ENCODE measurements at places on chromosomes 1 and 21. TPM values are rescaled to one million over a fixed set of nuclear protein-coding genes. Genes with fewer than 3 reads are reported as not detected.

CFHR1 gene
- total RNA-seq = not detected

TPTE gene
- not detected for total RNA-seq

SPRR2A gene
- not detected for total RNA-seq

AMY2B gene
- 1.3 TPM for total RNA-seq

DNA sequence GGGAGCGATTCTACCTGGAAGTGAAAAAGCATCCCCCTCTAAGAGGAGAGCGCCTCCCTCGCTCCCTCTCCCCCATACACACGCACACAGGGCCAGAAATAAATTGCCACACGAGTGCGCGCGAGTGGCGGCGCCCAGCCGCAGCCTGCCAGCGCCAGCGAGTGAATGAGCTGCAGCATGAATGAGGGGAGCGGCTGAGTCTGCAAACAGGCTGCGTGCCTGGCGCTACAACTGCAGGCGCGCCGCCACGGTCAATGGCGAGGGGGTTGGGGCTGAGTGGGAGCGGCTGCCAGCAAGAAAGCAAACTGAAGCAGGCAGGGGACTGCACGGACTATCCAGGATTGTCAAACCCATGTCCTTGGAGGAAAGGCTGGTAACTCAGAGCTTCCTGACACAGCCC is 2.2 kb downstream of the CAMK1G start:
- peak; percentile 63 for DNase-seq

DNA sequence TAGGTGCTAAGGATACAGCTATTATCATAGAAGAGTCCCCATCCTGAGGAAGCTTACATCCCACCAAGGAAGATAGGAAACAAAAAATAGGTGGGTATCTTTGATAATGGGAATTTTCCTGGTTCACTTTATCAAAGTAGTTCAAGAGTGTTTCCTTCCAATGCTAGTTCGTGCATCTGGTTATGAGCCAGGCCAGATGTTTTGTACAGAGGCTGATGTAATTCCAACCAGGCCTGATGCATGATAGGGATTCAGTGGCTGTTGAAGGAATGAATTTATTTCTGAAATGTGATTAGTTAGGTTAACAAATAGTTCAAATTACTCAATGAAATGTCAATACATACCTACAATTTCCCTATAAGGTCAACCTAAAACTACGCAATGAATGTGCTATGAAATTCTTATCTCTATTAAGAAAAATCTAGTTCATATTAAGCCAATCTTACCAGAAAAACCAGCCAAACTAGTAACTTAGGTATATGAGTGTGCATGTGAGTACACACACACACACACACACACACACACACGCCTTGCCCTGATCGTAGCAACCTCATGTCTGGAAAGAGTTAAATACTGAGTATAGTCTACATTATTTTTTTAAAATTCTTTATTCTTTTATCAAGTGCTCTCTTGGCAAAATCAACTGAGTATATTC is 9.5 kb upstream of the ZBTB18 start:
- DNase-seq = no peak

GRCh38 chr1:110875216-110875731 is 2.3 kb downstream of the CD53 start:
- no peak for DNase-seq

DNA sequence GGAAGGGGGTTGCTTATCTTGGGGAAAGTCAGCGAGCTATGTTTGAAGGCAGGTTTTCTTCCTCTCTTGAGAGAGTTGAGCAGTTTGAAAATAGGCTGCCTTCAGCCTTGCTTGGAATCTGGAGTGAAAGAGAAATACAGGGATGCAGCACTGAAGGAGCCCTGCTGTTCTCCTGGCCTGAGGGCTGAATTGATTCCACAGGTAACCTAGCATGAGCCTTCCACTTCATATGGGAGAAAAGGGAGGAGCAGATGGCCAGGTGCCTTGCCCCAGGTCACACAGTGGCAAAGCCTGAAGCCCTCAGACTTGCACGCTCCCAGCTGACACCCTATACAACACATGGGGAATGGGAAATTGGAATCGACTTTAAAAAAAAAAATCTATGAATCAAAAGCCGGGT is 88.0 kb upstream of the WLS start:
- peak; percentile 21 for DNase-seq

GRCh38 chr1:107900090-107900945 is 64.7 kb downstream of the VAV3 start:
- no peak for DNase-seq

DNA sequence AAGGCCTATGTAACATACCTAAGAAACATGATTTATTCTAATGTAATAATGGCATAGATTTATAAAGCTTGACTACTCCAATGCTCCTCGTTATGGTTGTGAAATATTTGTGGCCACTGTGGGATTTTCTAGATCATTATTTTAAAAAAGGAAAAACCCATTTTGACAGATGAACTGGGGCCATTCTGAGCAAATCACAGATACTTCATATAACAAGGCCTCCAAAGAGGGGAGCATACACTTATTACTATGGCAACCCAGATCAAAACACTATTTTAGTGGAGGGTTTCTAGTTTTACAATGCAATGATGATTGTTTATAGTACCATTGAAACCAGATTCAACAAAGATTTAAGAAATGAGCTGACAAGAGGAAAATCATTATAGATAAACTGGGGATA is 346.6 kb downstream of the ZNF326 start:
- no peak for DNase-seq

- DNase-seq = no peak
Observed at GRCh38 chr1:30129001-30129408, 594.4 kb downstream of the MATN1 start.

- DNase-seq = no peak
Observed at GRCh38 chr1:244919320-244920282, 55.3 kb upstream of the HNRNPU start.

- DNase-seq = no peak
Observed at GRCh38 chr1:94658221-94658620, 116.7 kb upstream of the F3 start.

Data from GM23338 (cell line).